Activated naive CD4-positive, alpha-beta T cell (primary cell): ENCODE measurements at places on chromosomes 5 and 9.

DNA sequence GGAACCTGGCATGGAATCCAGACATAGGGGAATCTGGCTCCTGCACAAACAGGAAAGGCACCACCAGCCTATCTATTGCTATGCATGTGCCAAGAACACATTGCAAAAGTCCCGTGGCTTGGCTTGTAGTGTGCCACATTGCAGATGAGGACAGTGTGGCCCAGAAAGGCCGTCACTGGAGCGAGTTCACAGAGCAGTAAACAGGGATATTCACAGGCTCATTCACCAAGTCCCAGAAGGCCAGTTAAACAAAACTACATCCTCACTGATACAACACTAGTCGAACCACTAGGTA lies 39.6 kb upstream of the TRIM32 start:
- DNase-seq: no peak

GRCh38 chr5:38497946-38498345 lies 58.5 kb downstream of the LIFR start:
- no peak for DNase-seq

GRCh38 chr9:95038666-95039065 lies 278.8 kb downstream of the FANCC start:
- no peak for DNase-seq

- no peak for DNase-seq
Measured at GRCh38 chr9:8221462-8221861, 421.9 kb upstream of the DMAC1 start.

GRCh38 chr9:136090768-136091581 lies 4.1 kb downstream of the NACC2 start:
- no peak for DNase-seq

DNA sequence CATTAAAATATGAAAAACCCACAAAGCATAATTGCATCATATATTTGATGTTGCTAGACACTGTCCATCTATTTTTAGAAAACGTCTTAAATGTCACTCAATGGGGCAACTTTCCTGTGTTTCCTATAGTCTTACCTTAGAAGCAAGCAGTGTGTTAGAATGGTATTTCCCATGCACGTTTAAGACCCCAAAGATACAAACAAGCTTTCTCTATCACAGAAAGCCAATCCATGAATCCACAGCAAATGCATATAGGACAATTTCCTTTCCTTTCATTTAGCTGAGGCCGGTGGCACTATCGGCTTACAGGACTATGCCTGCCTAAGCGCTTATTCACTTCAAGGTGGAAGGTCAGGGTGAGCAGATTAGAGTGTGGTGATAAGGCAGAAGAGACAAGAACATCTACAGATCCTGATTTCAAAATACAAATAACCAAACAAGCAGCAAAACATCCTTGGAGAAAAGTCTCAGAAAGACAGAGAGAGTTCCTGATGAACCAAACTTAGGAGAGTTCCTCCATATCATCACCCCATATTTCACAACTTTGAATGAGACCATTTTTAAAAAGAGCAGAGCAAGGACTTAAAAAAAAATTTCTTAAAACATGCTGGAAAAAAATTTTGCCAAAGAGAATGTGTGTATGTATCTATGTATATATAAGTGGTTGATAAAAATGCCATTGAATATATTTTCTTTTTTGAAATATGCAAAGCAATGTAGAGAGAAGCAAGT lies 57.2 kb downstream of the MEF2C start:
- no peak for DNase-seq
